ENCODE measurements at places on chromosomes 6 and 20. TPM values are rescaled to one million over a fixed set of nuclear protein-coding genes. Genes with fewer than 3 reads are reported as not detected.

DNA sequence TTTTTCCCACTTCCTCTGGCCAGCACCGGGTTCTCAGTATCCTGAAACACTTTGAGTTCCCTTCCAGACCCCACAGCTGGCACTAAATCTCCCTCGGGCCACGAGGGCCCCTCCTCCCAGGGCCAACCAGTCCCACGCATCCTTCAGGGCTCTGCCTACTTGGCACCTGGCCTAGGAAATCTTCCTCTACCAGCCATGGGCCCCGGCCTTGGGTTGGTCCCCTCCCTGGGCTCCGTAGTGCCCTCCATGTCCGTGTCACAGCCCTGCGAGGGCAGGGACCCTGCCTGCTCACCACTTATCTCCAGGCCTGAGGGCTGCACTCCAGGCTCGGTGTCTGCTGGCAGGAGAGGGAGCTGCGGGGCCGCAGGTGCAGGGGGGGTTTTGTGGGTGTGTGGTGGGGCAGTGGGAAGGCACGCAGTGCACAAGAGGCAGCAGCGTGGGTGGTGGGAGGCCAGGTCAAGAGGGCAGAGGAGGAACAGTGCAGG lies 48.8 kb upstream of the CDH22 start:
- no peak for DNase-seq

DNA sequence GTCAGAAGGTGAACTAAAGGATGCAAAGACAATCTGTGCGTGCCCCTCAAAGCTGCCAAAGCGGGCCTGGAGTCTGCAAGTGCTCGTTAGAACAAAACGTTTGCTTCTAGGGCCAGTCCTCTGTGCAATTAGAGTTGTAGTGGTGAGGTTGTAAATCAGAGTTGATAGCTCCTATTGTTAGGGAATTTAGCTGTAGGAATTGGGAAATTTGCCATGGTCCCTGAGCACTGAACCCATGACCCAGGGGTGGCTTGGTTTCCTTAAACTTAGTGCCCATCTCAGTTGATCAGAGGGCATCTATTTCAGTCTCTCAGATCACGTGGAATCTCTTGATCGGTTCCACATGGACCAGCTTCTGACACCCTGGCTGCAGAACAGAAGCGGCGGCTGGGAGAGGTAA lies 18.8 kb upstream of the RPS6KA2 start:
- no peak for DNase-seq

GRCh38 chr6:54238396-54238795 lies 69.8 kb upstream of the TINAG start:
- no peak for DNase-seq

DNA sequence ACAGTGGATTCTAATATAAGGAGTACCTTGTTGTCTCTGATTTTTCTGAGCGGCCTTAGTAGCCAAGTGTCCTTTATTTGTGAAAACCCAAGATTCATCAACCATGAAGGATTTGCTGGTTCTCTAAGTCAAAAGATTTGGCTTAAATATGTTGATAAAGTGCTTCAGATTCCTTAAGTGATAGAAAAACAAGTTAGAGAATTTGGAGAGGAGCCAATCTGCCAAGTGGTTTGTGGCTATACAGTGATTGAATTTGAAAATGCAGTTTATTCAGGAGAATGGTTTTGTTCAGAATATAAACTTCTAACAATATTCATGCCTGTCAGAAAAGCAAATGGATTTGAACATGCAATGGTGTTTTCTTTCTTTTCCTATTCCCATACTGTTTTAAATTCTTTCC lies 54.8 kb downstream of the CAP2 start:
- DNase-seq = no peak

Gene GRM1
- not detected for total RNA-seq

Gene SMOC2
- not detected for total RNA-seq

Gene VSTM2L
- total RNA-seq = 6.9 TPM

Gene TAB2
- 29.2 TPM for total RNA-seq

Gene OR2B6
- total RNA-seq = not detected
